ENCODE measurements at places on chromosomes 6 and 20. TPM values are rescaled to one million over a fixed set of nuclear protein-coding genes. Genes with fewer than 3 reads are reported as not detected.

Gene SLC17A5
- polyA plus RNA-seq, result 3.8 TPM

Gene NPEPL1
- polyA plus RNA-seq, result 50.6 TPM

Gene CDH22
- not detected for polyA plus RNA-seq

Gene WFDC2
- polyA plus RNA-seq, result 1.5 TPM

Gene ABCF1
- 27.7 TPM for polyA plus RNA-seq

- no peak for DNase-seq
These were observed 29.0 kb upstream of the BCLAF1 start for GRCh38 chr6:136318676-136319075.

GRCh38 chr6:73519926-73520687 is 725 bp downstream of the EEF1A1 start:
- peak; percentile 96 for DNase-seq

GRCh38 chr6:14384175-14384949 is 266.8 kb downstream of the CD83 start:
- no peak for DNase-seq

DNA sequence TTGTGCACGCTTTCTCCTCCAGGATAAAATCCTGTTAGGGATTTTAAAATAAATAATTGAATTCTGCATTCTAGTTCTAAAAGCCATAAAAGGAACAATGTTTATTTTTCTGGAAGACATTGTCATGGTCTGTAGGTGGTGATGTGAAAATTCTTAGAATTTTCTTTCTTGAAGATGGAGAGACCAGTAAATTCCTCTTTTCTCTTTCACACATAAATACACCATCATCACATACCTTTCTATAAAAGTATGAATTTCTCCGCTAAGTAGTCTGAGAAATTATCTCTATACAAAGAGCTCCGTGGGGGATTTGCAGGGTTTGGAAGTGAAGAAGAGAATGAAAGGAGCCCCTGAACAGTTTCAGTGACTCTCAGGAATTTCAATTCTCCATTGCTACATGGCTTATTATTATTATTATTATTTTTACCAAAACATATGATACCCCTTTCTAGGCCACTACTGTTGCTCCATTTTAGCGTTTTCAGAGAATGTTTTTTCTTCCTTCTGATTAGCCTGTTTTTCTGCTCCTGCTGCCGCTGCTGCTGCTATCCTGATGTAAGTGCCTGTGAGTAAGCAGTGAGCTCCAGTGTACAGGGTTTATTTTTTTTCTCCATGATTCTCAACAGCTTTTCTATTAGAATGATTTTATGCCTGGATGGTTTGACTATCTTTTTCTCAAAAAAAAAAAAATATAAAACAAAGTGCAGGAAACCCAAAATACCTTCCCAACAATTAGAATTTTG is 145.8 kb downstream of the SAMD5 start:
- DNase-seq, result no peak

GRCh38 chr20:23003881-23004460 is 31.1 kb upstream of the SSTR4 start:
- DNase-seq, result no peak

DNA sequence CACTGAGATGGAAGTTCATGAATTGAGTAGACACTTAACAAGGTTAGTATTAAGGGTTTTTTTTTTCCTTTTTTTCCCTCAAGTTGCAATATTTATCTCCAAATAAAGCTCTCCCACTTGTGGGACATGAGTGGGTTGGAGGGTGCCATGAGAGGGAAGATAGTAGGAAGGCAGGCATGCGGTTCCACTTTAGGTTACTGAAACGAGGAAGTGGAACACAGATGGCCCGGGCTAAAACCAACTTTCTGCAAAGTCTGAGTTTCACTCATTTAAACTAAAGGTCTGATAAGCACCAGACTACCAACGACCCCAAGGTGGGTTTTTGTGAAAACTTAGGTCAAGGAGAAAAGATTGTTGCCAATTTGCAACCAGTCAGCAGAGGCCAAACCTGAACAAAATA is 42.2 kb downstream of the TBC1D7 start:
- DNase-seq, result no peak

DNA sequence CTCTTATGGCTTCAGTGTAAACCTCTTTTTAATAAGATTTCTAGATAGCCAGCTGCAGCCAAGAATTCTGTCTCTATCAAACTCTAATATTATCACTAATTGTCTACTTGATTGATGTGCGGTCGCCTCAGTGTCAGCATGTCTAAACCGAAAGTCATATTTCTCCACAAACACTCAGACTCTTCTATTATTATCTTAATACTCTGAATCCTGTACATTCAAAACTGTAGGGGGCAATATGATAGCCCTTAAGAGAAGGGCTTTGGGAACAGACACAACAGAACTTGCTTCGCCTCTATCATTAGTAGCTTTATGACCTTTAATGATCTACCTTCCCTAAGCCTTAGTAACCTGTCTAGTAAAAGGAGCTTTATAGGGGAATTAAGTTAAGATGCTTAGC is 379.7 kb upstream of the PTCHD4 start:
- DNase-seq, result no peak

DNA sequence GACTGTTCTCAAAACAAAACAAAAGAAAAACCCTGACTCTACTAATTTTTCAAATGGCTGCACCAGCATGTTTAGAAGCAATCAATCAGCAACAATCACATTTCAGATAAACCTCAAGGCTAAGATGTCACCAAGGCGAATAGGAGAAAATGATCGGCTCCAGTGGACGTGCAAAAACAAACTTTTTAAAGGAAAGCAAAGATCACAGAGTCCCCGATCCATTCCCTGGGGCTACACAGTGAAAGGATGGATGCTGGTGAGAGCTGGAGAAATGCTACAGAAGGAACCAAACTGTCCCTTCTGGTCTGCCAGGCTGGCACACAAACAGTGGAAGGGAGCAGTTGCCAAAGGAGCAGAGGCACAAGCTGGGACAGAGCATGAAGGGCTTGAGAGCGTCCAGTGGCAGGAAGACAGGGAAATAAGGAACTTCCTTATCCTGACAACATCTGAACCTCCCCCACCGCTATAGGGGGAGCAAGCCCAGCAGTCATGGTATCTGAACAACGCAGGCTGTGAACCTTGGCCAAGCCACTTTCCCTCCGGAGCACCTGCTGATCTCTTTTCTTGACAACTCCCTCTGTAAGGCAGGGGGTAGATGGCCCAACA is 73.7 kb upstream of the HIVEP1 start:
- DNase-seq, result no peak
